Right lobe of liver (tissue), 6 donors: ENCODE measurements at places on chromosomes 11 and 22. TPM values are rescaled to one million over a fixed set of nuclear protein-coding genes. Genes with fewer than 3 reads are reported as not detected.

DNA sequence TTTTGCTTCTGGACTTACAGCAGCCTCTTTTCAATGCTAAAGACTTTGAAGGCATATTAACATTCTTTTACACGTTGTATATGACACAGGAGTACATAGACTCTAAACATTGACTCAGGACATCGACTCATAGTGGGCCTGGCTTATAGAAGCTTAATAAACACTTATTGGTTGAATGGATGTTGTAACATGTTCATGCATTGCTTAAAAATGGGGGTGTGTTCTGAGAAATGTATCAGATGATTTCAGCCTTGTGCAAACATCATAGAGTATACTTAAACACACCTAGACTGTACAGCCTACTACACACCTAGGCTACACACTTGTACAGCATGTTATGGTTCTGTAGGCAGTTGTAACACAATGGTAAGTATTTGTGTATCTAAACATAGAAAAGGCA lies 17.9 kb downstream of the TTC17 start:
- DNase-seq, result no peak

Gene A4GALT
- total RNA-seq, result 2.8 TPM

DNA sequence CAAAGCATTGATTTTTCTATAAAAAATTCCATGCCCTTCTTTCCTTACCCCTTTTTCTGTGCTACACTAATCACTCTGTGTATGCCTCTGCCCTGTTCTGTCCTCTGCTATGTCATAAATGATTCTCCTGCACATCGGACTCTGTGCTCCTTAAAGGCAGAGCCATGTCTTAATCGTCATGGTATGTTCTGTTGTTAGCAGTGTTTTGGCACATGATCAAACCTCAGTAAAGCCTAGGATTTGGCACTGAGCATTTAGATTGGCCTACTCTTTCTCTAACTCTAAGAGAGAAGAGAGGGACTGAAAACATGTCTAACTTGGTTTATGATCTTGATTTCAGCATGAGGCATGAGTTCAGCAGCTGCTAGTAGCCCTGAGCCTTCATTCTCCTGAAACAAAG lies 266.9 kb downstream of the AASDHPPT start:
- DNase-seq, result no peak

GRCh38 chr11:19978668-19979518 lies 181.4 kb downstream of the DBX1 start:
- DNase-seq, result no peak

DNA sequence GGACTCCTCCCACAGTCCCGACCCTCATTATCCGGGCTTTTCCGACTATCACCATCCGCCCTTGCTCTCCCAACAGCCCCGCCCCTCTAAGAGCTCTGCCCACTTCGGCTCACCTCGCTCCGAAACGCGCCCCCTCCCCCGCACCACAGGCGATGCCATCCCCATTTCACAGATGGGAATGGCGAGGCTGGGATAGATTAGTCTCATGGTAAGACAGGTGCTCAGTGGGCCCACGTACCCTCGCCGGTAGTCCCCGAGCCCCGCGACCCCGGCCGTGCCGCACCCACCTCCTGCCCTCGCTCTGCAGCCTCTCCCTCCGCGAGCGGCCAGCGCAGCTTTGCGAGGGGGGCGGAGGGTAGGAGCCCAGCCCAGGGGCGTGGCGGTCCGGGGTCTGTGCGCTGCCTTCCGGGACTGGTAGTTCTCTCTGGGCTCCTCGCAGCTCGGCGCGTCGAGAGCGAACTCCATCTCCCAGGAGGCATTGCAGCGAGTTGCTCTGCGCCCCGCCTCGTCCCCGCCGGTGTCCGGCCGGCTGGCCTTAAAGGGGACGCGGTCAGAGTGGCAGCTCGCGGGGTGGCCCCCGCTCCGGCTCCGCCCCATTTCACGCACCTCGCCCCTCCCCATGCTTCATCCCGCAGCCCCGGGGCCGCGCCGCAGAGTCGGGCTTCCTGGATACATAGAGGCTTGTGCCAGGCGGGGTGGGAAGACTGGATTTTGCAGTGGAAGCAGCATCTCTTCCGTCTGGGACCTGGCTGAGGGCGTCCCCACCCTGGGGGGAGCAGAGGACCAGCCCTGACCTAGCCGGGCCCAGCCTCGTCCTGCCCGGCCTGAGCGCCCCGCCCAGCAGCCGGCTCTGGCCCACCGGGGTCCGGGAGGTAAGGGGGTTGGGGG lies at the start of the genes KCTD21 and USP35:
TSS of gene KCTD21 (minus strand) at position 341 of the 888 bp plus-strand sequence. CDS start 14,072 bp downstream, outside the sequence.
TSS of gene USP35 (plus strand) at position 634 of the 888 bp plus-strand sequence. CDS start 7,327 bp downstream, outside the sequence.
- peak; percentile 98 for DNase-seq

GRCh38 chr11:10856689-10857458 lies 979 bp downstream of the ZBED5 start:
- DNase-seq, result peak; percentile 53

GRCh38 chr22:37219533-37219932 lies 7.3 kb upstream of the SSTR3 start:
- no peak for DNase-seq

Gene MMP8
- not detected for total RNA-seq
